Hepatocyte (in vitro differentiated cells): ENCODE measurements at places on chromosomes 6 and 20. TPM values are rescaled to one million over a fixed set of nuclear protein-coding genes. Genes with fewer than 3 reads are reported as not detected.

DNA sequence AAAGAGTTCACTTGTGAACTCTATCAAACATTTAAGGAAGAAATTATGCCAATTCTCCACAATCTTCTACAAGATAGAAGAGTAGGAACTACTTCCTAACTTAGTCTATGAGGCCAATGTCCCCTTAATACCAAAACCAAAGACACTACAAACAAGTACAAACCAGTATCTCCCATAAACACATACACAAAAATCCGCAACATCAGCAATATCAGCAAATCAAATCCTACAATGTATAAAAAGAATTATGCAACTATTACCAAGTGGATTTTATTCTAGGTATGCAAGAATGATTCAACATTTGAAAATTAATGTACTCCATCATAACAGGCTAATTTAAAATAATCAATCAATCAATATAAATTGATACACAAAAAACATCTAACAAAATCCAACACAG lies 45.4 kb downstream of the SYCP2 start:
- H3K27me3 ChIP-seq: no peaks in the 10 kb centered on the region
- H3K36me3 ChIP-seq: no peaks in the 10 kb centered on the region
- no peak for DNase-seq
- no peak overlapping the region for H3K27ac ChIP-seq
- no peaks in the 10 kb centered on the region for H3K4me1 ChIP-seq

DNA sequence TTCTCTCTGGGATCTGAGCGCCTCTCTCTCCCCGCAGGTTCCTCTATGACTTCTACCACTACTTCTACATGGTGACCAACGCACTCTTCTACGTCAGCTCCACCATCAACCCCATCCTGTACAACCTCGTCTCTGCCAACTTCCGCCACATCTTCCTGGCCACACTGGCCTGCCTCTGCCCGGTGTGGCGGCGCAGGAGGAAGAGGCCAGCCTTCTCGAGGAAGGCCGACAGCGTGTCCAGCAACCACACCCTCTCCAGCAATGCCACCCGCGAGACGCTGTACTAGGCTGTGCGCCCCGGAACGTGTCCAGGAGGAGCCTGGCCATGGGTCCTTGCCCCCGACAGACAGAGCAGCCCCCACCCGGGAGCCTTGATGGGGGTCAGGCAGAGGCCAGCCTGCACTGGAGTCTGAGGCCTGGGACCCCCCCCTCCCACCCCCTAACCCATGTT lies 36.3 kb upstream of the MRGBP start:
- no peaks in the 10 kb centered on the region for H3K36me3 ChIP-seq
- DNase-seq: no peak
- H3K27ac ChIP-seq: no peak overlapping the region
- peaks cover 17% of the 10 kb centered on the region for H3K4me1 ChIP-seq
- no peaks in the 10 kb centered on the region for H3K27me3 ChIP-seq
- no peak overlapping the region for H3K4me3 ChIP-seq

GRCh38 chr6:17281100-17281496 lies at the start of gene RBM24:
RBM24 (plus strand) TSS chr6:17281361; CDS start chr6:17281582, 221 bp downstream.
- peaks cover 47% of the 10 kb centered on the region for H3K27me3 ChIP-seq
- H3K4me1 ChIP-seq: peaks cover 4% of the 10 kb centered on the region
- H3K4me3 ChIP-seq: peak within 1 kb of the TSS; percentile 80

DNA sequence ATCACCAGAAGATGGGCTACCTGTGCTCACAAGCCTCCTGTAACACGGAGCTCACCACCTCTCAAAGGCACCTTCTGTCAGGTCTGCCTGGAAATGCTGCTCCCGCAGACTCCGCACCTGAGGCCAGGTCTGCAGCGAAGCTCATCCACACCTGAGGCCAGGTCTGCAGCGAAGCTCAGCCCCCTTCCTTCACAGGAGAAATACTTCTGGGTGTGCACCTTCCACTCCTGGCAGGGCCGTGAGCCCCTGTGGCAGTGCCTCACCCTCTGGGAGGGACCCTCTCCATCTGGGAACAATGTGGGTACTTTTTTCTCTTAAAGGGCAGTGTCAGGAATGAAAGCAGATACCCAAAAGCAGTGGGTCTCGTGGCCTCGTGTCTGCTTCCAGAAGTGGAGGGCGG lies 1.4 kb upstream of the SLCO4A1 start:
- no peak overlapping the region for H3K27ac ChIP-seq
- no peaks in the 10 kb centered on the region for H3K36me3 ChIP-seq
- DNase-seq: no peak
- peaks cover 33% of the 10 kb centered on the region for H3K4me1 ChIP-seq
- peaks cover 33% of the 10 kb centered on the region for H3K27me3 ChIP-seq
- no peak overlapping the region for H3K4me3 ChIP-seq

GRCh38 chr6:90126181-90126580 lies 170.5 kb downstream of the BACH2 start:
- H3K27me3 ChIP-seq: no peaks in the 10 kb centered on the region
- no peak overlapping the region for H3K27ac ChIP-seq
- no peak overlapping the region for H3K4me3 ChIP-seq
- H3K4me1 ChIP-seq: no peaks in the 10 kb centered on the region
- no peaks in the 10 kb centered on the region for H3K36me3 ChIP-seq

DNA sequence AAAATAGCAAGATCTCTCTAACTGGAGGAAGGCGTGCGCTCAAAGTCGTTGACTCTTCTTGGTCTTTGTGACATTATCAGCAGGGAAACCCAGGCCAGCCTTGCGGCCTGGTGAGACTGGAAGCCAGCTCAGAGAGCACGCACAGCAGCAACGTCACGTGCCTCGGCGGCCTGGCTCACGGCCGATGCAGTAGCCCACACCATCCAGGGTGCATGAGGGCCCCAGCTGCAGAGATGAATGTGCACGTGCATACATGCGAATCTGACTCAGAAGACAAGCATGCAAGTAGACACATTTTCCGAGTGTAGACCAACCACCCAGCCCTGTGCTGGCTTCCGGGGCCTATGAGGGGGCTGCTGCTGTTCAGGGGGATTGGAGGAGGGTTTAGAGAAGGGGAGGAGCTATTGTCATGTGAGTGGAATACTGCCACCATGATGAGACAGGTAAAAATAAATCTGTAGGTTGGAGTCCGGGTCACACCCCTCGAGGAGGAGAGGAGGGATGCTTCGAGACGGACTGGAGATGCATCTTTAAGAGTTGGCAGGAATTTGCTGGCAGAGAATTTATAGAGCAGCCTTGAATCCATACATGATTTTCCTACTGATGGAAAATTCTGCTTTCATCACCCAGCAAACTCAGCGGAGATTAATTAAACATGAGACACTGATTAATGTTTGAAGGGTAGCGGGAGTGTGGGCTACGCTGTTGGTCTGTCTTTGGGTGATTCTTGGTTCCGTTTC lies 388.2 kb downstream of the CDH4 start:
- H3K27ac ChIP-seq: no peak overlapping the region
- no peak for DNase-seq
- no peaks in the 10 kb centered on the region for H3K36me3 ChIP-seq
- no peaks in the 10 kb centered on the region for H3K4me1 ChIP-seq

DNA sequence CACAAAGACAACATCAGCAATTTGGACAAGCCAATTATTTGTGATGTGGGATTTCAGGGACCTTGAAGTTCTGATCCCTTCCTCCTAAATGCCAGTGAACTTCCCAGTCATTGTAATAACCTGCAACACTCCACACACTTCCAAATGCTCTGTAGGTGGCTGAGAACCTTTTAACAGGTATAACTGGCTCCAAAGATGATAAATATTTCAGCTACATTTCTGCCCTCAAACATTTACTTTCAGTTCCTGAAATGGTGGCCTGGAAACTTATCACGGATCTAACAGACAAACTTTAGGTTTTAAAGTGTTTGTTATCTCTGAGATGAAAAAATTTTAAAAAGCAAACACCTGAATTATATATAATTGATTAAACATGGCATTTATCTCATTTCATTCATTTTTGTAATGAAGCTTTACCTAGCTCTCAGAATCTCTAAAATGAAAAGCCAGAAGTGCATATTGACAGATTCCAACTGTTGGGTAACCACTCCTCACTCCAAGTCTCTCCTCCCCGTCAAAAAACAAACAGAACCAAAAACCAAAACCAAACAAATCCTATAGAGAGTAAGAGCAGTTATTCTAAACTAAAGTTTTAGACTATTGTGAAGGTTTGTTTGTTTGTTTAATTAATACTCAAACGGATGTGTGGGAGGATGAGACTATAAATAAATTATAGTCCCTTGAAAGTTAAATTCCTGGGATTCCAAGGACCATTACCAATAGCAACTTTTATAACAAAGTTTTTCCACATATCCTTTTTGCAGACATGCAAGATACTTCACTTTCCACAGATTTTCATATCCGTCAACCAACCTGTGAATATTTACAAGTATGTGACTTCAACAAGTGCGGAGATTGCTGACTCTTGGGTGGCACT lies 12.4 kb upstream of the KIAA0408 start:
- no peak overlapping the region for H3K27ac ChIP-seq
- DNase-seq: no peak
- H3K4me1 ChIP-seq: no peaks in the 10 kb centered on the region
- H3K36me3 ChIP-seq: no peaks in the 10 kb centered on the region
- no peaks in the 10 kb centered on the region for H3K27me3 ChIP-seq
- no peak overlapping the region for H3K4me3 ChIP-seq

DNA sequence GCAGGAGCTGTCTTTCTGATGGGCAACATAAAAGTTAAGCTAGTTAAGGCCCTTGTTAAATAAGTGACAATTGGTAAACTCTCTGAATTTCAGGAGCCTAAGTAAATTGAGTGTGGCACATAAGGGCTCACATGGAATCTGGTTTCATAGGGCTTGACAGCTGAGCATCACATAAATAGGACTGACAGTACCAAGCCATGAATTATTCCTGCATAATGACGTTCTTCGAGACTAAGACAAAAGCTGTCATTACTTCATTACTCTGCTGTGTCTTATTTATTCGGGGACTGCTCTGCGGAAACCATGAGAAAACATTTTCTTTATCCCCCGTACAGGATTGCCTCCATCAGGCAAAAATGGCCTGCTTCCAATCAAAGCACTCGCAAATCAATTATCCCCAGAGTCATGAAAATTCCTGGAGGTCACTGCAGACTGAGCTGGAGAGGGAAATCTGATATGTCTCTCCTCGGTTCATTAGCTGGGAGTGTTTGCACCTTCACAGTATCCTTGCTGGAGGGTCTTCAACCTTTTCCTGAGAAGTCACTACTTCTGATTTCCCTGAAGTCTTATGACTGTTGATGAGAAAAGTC lies 311.4 kb downstream of the CDH26 start:
- no peaks in the 10 kb centered on the region for H3K4me1 ChIP-seq
- H3K27ac ChIP-seq: no peak overlapping the region
- H3K4me3 ChIP-seq: no peak overlapping the region

DNA sequence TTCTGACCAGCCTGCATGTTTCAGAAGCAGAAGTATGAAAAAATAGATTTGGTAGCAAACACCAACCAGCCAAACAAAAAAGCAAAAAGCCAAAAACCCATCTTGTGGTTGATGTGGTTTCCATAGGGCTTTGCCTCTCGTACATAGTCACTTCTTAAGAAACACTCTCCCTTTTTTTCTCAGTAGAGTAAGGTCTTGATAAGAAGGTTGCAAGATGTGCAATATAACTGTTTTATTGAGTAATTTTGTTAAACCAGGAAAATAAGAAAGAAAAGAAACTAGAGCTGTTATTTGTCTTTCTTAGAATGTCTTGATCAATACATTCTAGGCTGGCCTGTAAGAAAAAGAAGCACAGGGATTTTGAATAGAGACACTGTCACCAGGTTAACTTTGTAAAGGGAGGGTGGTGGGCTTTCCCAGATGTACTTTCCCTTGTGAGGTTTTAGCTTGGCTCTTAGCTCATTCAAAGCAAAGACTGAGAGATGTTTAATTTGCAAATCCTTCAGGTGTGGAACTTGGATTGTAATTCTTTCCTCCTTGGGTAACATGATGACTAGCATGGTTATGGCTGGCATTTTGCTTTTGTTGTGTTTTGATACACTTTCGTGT lies 49.7 kb downstream of the AKAP12 start:
- H3K27me3 ChIP-seq: no peaks in the 10 kb centered on the region
- no peak overlapping the region for H3K4me3 ChIP-seq
- DNase-seq: no peak

- H3K27ac ChIP-seq: peak overlapping the region; percentile 55
- no peak for DNase-seq
- H3K4me3 ChIP-seq: no peak overlapping the region
- H3K27me3 ChIP-seq: no peaks in the 10 kb centered on the region
These were observed 14.5 kb downstream of the HECA start for GRCh38 chr6:139149383-139149782.

DNA sequence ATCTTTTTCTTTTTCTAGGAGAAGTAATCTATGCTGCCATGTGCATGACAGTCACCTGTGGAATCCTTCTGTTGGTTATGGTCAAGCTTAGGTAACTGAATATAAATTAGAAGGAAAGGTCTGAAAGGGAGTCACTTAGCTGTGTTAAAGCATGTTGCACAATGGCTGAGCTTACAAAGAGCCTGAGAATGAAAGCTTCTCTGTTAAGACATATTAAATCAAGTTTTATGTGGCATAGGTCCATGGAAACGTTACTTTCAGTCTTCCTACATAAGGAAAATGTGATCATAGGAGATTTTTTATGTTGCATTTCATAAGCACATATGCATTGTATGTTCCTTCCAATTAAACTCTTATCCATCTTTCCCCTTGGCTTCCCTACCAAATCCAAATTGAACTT lies 72.1 kb downstream of the GFRAL start:
- H3K36me3 ChIP-seq: no peaks in the 10 kb centered on the region
- no peak for DNase-seq
- no peak overlapping the region for H3K27ac ChIP-seq
- peaks cover 8% of the 10 kb centered on the region for H3K4me1 ChIP-seq
- no peaks in the 10 kb centered on the region for H3K27me3 ChIP-seq

DNA sequence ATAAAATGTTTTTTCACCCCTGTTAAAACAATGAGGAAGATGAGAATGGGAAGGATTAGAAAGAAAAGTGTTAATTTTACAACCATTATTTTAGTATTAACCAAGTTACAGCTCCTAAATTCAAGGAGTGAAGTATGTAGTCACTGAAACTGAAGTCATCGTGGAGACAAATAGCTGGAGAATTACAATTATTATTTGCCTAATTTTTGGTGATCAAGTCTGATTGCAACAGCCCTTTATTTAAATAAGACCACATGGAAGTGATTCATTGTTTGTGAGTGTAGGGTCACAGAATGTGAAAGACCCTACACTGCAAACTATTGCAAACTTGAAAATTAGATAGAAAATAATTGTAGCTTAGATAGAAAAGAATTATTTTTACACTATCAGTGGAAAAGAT lies 292.4 kb downstream of the CENPW start:
- no peaks in the 10 kb centered on the region for H3K36me3 ChIP-seq
- no peak for DNase-seq
- no peak overlapping the region for H3K4me3 ChIP-seq
- no peaks in the 10 kb centered on the region for H3K27me3 ChIP-seq

DNA sequence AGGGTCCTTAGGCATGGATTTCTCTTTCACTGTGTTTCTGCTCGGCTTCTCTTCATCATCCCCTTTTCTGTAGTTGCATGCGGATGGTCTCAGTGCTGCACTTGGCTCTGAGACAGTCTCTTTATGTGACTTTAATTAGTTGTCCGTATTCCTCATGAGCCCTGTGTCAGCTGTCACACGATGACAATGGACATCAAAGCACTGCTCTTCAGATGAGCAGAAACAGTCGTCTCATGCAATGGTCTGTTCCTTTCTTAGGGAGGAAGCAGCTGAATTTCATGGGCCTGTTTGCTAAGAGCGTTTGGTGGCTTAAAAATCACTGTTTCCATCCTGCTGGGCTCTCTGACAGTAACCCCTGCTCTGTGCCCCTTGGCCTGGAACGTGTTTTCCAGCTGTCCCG lies 64.9 kb downstream of the SYTL3 start:
- H3K27ac ChIP-seq: no peak overlapping the region
- H3K27me3 ChIP-seq: no peaks in the 10 kb centered on the region
- H3K4me3 ChIP-seq: no peak overlapping the region
- no peak for DNase-seq

The PRSS16 gene
- 11.7 and 19.4 TPM in 2 replicates for polyA plus RNA-seq

The TMEM200A gene
- polyA plus RNA-seq: 19.2 and 23.0 TPM in 2 replicates

The RANBP9 gene
- polyA plus RNA-seq: 20.1 and 24.2 TPM in 2 replicates

The ENPP4 gene
- polyA plus RNA-seq: 2.4 and 3.5 TPM in 2 replicates

The SRMS gene
- polyA plus RNA-seq: not detected in 2 replicates

The DEFB124 gene
- not detected in 2 replicates for polyA plus RNA-seq
